D721Med (cell line): ENCODE measurements at places on chromosomes 6 and 20.

GRCh38 chr20:922781-923180 is 6.6 kb upstream of the ANGPT4 start:
- no peak for DNase-seq

- DNase-seq = no peak
Observed at GRCh38 chr6:51339728-51340127, 521.1 kb downstream of the TFAP2B start.

GRCh38 chr6:85923013-85923430 is 280.3 kb upstream of the SYNCRIP start:
- no peak for DNase-seq

- DNase-seq = no peak
Observed at GRCh38 chr6:137046871-137047412, 2.2 kb upstream of the IL20RA start.

DNA sequence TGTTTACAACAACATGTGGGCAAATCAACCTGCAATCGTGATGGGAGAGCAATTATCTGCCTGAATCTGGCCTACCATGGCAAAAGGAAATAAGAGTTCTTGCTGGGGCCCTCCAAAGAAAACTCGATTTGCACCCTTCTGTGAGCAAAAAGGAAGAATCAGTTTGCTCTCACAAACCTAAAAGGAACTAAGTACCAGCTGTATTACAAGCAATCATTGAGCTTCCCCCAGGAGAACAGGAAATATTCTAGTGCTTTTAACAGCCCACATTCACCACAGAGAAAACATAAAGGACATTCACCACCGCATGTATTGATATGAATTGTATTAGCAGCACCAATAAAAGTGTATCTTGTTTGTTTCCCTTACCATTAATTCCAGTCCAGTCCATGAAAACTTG is 75.0 kb downstream of the MBOAT1 start:
- no peak for DNase-seq

DNA sequence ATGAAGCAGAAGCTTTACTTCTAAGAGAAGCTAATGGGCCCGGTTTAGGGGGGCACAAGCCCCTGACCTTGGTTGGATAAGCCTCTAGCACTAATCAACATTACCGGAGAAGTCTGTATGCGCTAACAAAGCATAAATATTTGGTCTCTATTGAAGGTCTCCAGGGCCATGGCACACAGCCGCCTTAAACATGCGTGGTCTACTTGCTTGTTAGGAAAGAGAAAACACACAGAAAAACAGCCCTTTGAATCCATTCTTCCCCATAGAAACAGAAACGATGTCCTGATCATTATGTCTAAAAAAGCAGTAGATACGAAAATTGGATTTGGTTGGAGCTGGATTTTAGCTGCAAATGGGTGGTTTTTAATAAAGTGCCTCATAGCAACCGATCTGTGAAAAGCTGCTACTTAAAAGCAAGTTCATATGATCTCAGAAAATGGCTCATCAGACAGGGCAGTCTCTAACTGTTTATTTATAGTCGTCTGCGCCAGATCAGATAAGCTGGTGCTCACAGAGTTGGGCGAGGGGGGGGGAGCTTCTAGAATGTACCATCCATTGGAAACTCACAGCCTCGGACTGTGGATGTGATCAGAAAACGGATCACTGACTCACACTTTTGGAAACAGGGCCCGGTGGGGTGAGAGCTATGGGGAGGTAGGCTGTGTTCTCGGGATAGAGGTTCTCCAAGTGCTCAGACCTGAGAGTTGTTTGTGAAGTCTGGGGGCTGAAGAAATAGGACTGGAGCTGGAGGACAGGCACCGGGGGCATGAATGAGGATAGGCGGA is 35.3 kb upstream of the APCDD1L start:
- DNase-seq = no peak

GRCh38 chr20:63877755-63878470 is 12.8 kb downstream of the TPD52L2 start:
- no peak for DNase-seq

GRCh38 chr20:49694450-49695071 is 19.1 kb downstream of the B4GALT5 start:
- DNase-seq = no peak

DNA sequence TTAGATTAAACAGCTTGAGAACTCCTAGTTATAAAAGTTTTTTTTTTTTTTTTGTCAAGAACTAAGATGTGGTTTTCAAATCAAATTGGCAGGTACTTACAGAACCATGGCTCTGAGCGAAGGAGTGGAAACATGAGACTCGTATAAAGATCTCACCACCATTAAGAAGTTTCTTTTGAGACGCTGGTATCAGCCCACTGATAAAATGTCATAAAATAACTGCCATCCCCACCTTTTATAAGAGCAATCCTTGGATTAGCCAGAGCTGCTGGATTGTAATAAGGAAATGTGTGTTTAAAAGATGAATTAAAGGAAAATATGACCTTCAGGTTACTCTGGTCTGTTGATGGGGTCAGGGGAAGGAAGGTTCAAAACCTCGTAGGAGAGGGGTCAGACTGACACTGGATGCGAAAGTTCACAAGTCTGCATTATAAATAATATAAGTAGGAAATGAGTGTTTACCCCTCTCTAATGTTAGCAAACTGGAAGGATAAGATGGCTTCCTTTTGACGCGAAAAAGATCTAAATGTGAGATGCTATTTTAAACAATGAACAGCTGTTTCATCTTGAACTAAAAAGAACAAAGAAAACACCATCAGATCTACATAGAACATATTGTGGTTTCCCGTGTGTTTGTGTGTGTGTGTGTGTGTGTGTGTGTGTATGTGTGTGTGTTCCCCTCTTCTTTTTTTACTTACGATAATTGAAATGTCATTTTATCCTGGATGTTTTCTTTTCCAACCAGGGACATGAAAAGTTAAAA is 386.8 kb upstream of the JAG1 start:
- no peak for DNase-seq

GRCh38 chr20:21324126-21324525 is 21.0 kb downstream of the XRN2 start:
- no peak for DNase-seq

GRCh38 chr6:90369651-90370050 is 73.0 kb upstream of the BACH2 start:
- DNase-seq = no peak

GRCh38 chr20:19552221-19553180 is 205.6 kb upstream of the RIN2 start:
- DNase-seq = no peak

DNA sequence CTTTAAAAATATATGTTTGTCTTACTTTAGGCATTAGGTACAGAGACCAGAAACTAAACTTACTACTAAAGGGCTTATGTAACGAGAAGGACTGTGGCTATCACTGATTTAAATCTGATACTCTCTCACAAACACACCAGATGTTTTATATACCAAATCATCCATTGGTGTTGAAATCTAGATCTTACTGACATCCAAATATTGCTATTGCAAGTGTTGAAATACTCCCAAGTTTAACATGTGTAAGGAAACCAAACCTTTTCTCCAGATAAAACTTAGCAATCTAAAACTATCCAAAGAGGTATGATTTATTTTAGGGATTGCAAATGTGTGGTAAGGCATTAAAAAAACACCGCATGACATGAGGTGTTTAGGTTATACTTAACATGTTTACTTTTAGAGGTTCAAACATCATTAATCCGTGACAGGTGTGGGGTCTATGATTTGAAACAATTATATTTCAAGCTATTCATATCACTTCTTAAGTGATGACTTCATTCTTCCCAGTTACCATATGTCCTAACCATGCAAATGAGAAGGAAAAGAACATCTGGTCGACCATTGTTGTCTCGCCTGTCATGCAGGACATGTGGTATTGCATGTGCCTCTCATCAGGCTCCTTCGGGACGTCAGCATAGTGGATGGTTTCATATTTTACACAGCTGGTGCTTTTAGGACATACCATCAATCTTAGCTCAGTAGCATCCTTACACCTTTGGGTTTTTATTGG is 168.3 kb upstream of the SPACA1 start:
- no peak for DNase-seq

- no peak for DNase-seq
Observed at GRCh38 chr6:17101422-17102257, at the start of gene STMND1. Gene STMND1 (plus strand): TSS chr6:17102050. CDS start chr6:17102258, 208 bp downstream.
